Activated CD4-positive, alpha-beta T cell treated with anti-CD3 and anti-CD28 coated beads, Interleukin-2, Interleukin-6, amounts not matched to agents 100 ng/mL and 50 ng/mL, durations not matched to agents 16 hours and 8 hours (primary cell): ENCODE measurements at places on chromosomes 2 and 18.

DNA sequence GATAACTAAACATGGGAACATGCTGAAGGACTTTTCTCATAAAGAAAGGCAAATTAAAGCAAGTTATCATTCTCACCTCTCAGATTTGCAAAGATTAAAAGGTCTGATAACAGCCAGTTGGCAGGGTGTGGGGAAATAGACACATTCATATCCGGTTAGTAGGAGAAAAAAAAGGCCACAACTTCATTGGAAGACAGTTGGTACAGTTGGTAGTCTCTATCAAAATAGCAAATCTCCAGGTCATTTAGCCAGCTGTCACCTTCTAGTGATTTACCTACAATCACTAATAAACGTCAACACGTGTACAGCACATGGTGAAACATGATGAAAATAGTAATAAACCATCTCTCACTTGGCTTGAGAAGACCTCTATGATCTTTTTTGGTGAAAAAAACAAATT lies 16.6 kb downstream of the INPP5D start:
- peak; percentile 69 for DNase-seq

- DNase-seq = no peak
Observed at GRCh38 chr2:186558512-186559276, 31.2 kb upstream of the ITGAV start.

DNA sequence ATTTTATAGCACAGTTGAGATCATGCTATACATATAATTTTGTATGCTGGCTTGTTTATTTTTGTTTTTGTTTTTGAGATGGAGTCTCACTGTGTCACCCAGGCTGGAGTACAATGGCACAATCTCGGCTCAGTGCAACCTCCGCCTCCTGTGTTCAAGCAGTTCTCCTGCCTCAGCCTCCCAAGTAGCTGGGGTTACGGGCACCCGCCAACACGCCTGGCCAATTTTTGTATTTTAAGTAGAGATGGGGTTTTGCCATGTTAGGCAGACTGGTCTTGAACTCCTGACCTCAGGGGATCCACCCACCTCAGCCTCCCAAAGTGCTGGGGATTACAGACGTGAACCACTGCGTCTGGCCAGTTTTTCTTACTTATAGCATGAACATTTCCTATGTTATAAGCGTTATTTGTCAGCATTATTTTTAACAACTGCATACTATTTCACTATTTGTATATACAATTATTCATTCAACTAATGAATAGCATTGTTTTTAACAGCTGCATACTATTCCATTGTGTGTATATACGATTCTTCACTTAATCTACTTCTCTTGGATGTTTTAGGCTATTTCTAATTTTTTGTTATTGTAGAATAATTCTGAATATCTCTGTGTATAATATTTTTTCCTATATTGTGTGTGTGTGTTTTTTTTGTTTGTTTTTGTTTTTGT lies 3.5 kb downstream of the EHD3 start:
- no peak for DNase-seq

DNA sequence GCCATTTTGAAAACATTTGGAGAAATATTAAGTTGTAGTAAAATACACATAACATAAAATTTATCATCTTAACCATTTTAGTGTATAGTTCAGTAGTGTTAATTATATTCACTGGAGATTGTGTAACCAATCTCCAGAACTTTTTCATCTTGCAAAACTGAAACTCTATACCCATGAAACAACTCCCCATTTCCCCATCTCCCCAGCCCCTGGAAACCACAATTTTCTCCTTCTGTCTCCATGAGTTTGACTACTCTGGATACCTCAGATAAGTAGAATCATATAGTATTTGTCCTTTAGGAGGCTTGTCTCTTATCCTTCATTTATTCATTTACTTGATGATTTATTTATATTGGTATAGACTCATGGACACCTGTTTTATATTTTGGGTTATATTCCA lies 392.9 kb downstream of the SETBP1 start:
- DNase-seq = no peak

DNA sequence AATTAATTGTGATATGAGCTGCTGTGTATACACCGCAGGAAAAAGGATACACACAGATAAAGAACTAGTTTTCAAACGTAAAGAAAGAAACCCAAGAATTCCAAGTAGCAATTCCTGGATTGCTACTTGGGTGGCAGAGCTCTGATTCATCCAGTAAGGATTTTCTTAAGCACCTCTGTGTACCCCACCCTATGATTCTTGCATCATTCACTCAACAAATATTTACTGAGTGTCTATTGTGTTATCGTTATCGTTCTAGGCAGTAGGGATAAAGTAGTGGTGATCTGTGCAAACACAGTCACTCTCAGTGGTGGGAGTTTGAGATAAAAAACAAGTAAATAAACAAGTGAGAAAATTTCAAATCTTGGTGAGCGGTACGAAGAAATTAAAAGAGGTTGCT lies 4.9 kb upstream of the TMEM200C start:
- no peak for DNase-seq

DNA sequence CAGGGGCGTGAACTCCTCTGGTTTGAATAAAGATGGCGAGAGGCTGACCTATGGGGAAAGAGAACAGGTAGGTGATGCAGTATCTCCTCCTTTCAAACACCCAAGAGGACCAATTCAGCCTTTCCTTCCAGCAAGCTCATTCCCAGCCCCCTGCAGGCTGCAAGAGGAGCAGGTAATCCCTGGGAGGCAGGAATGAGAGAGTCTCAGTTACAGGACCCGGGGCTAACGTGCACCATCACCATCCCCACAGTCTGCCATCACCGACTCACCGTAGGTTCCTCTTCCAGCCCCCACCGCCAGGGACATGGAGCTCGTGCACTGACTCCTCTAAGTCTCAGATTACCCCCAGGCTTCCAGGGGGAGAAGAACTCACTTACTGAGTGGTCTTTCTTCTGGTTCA lies 26.7 kb downstream of the XDH start:
- no peak for DNase-seq

- no peak for DNase-seq
Observed at GRCh38 chr2:34011684-34012083, 412.6 kb upstream of the FAM98A start.

DNA sequence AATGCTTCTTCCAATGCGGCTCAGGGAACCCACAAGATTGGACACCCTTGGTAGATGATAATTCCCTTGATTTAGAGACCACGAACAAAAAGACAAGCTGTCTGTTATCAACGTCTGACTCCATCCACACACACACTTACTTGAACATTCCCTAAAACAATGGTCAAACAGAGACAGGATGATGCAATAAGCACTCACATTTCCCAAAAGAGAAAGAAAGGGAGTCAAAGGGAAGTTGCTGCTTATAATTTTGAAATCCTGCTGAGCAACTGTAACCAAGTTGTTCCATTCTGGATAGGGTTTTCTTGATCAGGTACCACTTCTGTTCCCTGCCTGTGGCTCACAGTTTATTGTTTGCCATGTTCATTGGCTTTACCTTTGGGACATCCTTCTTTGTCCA lies 571.3 kb upstream of the CNTNAP5 start:
- DNase-seq = no peak

DNA sequence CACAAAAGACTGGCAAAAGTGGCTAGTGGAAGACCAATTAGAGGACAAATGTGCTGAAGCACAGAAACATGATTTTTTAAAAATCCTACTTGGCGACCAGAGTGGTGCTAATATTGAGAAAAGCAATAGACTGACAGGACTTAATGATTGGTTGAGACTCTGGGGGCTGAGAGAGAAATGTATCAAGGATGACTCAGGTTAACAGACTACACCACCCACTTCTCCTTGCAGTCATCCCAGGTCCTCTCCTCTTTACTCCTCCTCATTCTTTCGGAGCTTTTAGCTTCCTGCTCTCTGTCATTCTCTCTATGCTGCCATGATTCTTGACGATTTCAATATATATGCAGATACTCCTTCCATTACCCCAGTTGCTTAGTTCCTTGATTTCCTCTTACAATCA lies 54.6 kb upstream of the CYTIP start:
- no peak for DNase-seq

- no peak for DNase-seq
Observed at GRCh38 chr2:70726947-70727725, 40.9 kb downstream of the ADD2 start.

DNA sequence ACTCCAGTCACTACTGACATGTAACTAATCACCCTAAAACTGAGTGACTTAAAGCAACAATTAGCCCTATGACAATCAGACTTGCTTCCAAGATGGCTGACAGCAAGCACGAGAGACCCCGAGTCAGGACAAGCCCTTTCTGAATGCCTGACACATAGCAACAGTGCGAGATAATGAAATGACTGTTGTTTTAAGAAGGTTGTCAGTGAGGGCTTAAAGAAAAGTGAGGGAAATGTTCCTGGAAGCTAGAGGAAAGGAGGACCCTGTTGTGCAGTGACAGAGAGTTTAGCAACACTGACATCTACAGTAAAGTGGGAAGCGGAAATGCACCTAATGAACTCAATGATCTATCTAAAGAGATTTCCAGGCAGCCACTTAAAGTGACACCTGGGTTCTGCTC lies 163.1 kb downstream of the STK39 start:
- no peak for DNase-seq

DNA sequence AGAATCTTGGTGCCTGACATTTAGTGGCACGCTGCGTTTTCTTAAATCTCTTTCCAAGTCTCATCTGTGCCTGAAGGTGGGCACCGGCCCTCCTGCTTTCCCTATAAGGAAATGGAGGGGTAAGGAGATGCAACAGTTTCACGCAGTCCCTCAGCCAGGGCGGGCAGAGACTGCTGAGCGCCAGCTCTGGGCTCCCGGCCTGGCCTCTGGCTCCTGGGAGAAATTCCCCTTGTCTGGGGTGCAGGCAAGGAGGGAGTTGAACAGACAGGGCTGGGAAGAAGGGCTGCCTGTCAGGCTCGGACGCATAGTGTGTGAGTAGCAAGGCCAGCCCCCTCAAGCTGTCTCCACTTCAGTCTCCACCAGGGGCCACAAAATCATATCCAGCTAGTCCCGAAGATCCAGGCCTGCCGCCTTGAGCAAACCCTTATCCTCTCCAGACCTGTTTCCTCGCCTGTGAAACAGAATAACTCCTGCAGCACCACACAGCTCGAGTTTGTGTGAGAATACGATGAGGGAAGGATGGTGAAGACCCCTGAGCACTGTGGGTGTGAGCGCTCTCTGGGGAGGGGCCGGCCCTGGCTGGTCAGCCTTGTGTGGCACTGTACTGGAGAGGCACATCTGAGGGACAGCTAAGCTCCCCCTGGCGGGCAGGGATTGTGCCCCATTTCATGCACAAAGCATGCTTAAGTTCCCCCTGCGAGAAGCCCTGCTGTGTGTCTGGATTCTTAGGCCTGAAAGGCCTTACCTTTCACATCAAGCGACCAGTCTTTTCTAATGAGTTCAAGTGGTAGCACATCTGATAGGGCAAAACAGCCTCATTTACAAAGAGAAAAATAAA lies 33.8 kb downstream of the SDC1 start:
- peak; percentile 8 for DNase-seq

GRCh38 chr2:100042562-100042961 lies 99.8 kb downstream of the AFF3 start:
- no peak for DNase-seq

DNA sequence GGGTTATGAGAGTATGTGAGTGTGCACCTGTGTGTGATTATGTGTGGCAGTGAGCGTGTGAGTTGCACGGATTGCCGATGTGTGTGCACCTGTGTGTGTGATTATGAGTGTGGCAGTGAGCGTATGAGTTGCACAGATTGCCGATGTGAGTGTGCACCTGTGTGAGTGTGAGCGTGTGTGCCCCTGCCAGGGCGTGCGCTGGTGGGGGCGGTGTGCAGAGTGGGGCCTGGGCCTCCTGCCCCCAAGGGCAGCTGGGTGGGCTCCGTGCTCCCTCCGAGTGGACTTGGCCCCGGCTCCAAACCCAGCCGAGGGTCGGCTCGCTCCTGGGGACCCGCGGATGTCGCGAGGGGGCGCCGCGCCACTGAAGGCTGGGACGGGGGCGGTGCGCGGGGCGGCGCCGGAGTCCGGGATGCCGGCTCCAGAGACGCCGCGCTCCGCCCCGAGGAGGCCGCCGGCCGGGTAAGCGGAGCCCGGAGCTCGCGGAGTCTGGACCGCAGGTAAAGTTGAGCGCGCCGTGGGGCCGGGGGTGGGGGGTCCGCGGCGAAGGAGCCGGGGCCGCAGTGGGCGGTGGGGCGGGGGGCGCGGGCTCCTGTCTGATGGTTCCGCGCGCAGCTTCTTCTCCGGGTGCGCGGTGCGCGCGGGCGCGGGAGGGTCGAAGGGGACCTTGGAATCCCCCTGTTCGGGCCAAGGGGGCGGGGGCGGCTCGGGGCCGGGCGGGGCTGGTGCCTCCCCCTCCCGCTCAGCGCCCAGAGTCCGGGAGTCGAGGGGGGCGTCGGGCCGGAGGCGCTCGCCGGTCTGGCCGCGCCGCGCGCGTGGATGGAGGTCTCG lies at the start of gene KCNG2:
TSS of gene KCNG2 (plus strand) at position 421 of the 828 bp plus-strand sequence. CDS start 65,730 bp downstream, outside the sequence.
- peak; percentile 25 for DNase-seq

DNA sequence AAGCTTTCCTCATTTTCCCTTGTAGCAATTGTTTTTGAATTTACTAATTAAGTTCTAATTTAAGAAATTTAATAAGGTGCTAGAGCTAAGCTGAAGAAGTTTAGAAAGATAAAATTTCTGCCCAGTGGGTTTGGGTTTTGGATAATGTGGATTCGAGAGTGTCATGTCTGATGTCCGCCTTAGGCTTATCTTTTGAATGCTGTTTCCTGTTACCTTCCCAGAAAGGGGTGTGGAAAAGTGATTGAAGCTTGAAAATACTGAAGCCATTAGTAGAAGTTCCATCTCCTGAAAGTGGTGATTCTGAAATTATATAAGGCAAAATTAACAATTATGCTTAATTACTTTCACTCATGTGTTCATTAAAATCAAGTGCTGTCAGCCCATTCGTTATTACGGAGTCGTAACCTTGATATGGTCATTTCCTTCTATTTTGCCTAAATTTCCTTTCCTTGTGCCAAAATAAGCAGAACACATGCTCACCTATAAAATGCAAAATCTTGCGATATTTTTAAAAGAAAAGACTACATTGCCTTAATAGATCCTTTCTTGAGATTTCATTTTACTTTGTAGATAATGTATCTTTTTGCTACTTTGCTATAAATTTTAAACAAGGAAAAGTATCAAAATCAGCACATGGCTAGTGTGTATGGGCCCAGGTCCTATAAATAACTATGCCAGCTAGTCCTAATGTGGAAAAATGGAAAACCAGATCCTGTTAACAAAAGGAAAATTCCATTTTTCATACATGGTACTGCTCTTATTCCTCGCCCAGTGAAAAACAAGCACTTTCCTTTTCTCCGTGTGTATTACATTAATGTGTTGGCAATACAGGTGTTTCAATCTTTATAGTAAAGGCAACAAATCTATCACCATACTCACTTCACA lies 97.3 kb downstream of the ICOS start:
- no peak for DNase-seq

GRCh38 chr2:178674122-178674521 lies 133.1 kb downstream of the TTN start:
- no peak for DNase-seq

- DNase-seq = peak; percentile 84
Observed at GRCh38 chr2:145411493-145411892, 891.6 kb upstream of the ZEB2 start.

DNA sequence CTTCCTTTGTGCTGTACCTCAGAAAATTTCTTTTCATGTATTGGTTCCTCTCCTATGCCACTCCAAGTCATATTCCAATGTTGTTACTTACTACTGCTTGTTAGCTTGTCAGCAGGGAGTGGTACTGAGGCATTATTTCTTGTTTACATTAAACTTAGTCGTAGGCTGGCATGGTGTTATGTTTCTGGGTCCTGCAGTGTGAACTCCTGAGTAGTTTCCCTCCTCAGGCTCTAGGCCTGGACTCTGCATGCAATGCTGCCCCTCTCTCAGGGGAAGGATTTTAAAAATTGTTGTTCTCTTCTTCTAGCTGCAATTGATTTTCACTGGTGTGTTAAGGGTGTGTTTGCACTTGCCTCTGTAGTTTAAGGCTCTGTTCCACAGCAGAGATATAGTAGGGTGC lies 671.6 kb downstream of the PLCL1 start:
- DNase-seq = no peak
